ENCODE measurements at places on chromosomes 1 and 21.
A peak's percentile ranks its signal among the peaks of the same experiment; 100 is the strongest.

DNA sequence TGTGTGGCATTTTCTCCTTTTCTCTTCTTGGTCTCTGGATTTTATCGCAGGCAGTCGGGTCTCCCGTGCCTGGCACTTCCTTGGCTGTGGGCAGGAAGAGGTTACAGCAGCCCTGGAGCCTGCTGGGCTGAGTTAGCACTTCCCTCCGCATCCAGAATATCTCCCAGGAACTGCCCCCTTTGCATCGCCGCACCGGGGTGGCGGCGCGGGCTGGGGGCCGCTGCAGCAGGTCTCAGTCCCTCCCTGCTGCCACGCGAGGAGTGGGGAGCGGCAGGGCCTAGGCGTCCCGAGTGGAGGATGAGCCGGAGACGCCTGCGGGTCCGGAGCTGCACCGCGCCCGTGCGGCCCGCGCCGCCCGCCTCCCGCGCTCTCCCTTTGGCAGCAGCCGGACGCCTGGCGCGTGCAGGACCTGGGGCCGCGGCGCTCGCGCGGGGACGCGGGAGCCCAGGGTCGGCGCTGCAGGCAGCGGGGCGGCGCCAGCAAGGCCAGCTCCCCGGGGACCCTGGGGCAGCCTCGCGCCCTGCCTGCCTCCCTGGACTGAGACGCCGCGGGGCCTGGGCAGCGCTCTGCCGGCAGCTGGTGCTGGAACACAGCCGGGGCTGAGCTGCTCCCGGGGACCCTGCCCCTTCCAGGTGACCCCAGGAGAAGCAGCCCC is 192.8 kb downstream of the PRDM2 start:
- DNase-seq = no peak

GRCh38 chr1:224582041-224582440 is 34.1 kb upstream of the CNIH3 start:
- DNase-seq = no peak

DNA sequence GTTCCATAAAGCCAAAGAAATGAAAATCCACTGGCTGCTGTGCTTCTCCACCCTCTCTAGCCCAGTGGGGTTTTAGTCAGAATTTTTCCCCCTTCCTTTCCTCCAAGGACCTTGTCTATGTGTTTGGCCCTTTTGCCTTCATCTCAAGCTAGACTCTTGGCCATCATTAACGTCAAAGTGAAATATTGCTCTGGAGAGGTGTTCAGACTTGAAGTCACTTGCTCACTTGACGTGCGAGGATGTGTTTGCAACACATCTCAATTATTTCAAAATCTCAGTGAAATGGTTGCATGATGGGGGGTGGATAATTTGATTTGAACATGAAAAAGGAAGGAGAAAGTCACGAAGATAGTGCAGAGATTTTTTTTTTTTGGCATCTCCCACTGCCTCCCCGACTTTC is 13.6 kb downstream of the EVA1C start:
- DNase-seq = no peak

- DNase-seq = no peak
Measured at GRCh38 chr1:55051621-55052020, 12.3 kb downstream of the PCSK9 start.

DNA sequence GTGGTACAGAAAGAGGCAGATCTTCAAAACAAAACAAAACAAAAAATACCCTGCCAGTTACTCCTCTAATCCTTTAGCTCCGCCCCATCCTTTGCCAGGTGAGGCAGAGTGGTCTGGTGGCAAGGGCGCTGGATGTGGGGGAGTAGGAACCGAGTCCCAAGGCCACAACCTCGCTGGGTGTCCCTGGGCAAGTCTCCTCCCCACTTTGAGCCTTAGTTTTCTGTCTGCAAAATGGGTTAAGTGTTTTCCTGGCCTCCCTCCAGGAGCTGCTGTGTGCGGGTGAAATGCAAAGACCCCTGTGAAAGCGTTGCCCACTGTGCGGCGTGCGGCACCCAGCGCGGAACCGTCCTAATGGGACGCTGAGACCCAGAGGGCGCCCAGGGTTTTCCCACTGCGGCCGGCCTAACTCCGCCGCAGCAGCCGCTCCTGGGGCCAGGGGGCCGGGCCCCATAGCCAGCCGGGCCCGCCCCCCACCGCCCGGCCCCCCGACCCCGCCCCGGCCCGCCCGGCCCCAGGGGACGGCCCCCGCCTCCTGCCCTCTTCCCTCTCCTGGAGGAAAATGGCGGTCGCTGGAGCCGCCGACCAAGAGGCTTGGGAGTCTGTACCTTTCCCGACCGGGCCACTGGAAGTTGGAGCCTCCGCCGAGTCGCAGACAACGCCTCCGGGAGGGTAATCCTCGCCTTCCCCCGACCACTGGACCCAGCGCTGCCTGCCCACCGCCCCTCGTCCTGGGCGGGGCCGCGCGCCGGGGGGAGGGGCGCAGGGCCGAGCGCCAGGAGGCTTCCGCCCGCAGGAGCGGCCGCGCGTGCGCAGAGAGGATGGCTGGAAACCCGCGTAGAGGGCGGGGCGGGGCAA is at the start of the genes ERMAP and SVBP:
ERMAP (plus strand) TSS at position 538 of the 855 bp plus-strand sequence. CDS start 13,327 bp downstream, outside the sequence.
SVBP (minus strand) TSS at position 813 of the 855 bp plus-strand sequence. CDS start 853 bp downstream, outside the sequence.
- DNase-seq = peak; percentile 94

- no peak for DNase-seq
Measured at GRCh38 chr21:45969921-45970673, 11.5 kb upstream of the COL6A1 start.

DNA sequence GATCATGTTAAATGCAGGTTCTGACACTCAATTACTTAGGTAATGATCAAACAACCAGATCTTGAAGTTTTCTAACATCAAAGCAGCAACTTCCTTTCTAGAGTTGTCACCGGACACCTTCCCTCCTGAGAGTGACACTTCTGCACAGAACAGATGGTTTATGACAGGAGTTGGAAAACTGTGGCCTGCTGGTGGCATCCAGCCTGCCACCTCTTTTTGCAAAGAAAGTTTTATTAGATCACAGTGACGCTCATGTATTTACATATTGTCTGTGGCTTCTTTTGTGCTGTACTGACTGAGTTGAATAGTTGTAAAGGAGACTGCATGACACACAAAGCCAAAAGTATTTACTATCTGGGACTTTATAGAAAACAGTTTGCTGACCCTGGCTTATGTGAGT is 28.3 kb downstream of the DDR2 start:
- no peak for DNase-seq

- DNase-seq = no peak
Measured at GRCh38 chr21:38284216-38284615, 27.4 kb downstream of the KCNJ15 start.

DNA sequence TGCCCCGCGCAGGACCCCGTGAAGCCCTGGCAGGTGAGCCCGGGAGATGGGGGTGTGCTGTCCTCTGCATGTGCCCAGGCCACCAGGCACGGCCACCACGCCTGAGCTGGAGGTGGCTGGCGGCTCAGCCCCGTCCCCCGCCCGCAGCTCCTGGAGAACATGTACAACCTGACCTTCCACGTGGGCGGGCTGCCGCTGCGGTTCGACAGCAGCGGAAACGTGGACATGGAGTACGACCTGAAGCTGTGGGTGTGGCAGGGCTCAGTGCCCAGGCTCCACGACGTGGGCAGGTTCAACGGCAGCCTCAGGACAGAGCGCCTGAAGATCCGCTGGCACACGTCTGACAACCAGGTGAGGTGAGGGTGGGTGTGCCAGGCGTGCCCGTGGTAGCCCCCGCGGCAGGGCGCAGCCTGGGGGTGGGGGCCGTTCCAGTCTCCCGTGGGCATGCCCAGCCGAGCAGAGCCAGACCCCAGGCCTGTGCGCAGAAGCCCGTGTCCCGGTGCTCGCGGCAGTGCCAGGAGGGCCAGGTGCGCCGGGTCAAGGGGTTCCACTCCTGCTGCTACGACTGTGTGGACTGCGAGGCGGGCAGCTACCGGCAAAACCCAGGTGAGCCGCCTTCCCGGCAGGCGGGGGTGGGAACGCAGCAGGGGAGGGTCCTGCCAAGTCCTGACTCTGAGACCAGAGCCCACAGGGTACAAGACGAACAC is 1.8 kb downstream of the TAS1R3 start:
- no peak for DNase-seq

DNA sequence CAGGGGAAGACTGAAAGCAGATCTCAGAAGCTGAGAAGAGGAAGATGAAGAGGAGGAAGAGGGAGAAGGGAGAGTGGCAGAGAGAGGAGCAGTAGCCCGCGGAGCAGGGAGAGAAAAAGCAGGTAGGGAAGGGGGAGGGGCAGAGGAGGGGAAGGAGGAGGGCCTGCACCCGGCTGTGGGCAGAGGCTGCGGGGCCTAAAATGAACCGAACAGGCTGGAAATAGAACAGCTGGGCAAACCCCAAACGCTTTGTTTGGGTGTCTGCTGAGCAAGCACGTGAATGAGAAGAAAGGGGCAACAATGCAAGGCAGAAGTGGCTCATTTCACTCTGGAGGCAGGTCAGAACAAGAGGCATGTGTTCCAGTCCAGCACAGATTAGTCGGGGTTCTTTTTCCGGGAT is 33.5 kb downstream of the KCNC4 start:
- DNase-seq = no peak

DNA sequence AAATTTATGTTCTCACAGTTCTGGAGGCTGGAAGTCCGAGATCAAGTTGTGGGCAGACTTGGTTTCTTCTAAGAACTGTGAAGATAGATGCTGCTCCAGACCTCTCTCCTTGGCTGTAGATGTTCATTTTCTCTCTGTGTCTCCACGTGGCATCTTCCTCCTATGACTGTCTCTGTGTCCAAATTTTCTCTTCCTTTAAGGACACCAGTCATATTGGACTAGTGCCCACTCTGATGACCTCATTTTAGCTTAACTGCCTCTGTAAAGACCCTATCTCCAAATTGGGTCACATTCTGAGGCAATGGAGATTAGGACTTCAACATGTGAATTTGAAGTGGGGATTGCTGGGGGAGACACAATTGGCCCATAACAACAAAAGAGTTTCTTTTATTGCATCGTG is 125.3 kb upstream of the ETS2 start:
- no peak for DNase-seq

GRCh38 chr21:33478182-33478581 is 1.6 kb downstream of the TMEM50B start:
- no peak for DNase-seq

- no peak for DNase-seq
Measured at GRCh38 chr1:67973051-67973450, 77.4 kb downstream of the DIRAS3 start.

DNA sequence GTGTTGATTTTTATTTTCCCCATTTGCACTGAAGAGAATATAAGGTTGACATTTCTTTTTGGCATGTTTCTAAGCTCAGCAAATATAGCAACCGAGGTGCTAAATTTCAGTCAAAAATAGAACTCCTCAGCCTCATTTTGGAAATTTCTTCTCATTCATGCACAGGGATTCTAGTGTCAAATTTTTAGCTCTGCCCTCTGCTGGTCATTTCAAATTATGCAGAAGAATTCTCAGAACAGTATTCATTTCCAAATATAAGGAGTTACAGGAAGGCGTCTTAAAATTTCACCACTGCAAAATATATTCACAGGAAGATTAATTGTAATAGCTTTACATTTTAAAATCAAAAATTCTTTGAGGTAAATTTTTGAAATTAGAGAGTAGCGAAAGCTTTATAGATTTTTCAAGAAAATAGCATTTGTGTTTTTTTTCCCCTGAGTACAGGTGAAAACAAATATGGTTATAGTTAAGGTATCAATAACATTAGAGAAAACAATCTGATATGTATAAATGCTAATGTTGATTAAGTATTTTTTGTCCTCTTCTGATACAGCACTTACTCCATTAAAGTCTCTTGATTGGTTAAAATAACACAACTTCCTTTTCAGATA is 57.9 kb downstream of the FMN2 start:
- DNase-seq = no peak

DNA sequence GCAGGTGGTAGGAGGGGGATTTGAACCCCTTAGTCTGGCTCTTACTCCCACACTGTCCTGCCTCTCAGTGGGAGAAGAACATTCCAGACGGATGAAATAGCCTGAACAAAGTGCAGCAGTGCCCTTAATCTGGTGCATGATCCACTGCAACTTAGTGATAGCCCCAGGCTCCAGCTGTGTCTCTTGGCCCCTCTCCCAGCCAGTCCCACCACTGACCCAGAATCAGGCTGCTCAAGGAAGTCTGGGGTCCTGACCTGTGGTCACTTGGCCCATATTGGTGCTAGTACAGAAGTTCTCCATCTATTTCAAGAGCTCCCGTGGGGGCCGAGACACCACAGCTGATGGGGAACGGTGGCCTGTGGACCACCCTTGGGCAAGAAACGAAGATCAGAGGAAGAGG is 255.0 kb downstream of the KAZN start:
- DNase-seq = no peak

GRCh38 chr21:36396971-36397370 is 11.8 kb downstream of the CHAF1B start:
- no peak for DNase-seq

DNA sequence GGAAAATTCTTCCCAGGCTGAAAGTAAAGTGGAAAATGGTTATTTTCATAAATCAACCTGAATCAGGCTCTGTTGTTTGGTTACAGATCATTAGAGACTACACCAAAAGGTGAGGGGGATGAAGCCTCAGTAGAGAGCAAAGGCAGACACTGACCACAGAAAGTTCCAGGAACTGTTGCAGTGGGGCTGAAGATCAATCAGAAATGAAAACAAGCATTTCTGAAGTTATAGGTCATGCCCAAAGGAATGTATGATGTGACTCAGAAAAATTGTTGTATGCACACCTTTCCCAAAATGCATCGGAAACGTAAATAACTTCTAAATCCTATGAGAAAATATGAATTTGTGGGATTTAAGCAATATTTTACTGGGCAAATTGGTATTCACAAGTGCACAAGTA is 63.3 kb downstream of the FYB2 start:
- DNase-seq = no peak

All from naive thymus-derived CD8-positive, alpha-beta T cell (primary cell).